ENCODE measurements at places on chromosomes 3 and 15.

DNA sequence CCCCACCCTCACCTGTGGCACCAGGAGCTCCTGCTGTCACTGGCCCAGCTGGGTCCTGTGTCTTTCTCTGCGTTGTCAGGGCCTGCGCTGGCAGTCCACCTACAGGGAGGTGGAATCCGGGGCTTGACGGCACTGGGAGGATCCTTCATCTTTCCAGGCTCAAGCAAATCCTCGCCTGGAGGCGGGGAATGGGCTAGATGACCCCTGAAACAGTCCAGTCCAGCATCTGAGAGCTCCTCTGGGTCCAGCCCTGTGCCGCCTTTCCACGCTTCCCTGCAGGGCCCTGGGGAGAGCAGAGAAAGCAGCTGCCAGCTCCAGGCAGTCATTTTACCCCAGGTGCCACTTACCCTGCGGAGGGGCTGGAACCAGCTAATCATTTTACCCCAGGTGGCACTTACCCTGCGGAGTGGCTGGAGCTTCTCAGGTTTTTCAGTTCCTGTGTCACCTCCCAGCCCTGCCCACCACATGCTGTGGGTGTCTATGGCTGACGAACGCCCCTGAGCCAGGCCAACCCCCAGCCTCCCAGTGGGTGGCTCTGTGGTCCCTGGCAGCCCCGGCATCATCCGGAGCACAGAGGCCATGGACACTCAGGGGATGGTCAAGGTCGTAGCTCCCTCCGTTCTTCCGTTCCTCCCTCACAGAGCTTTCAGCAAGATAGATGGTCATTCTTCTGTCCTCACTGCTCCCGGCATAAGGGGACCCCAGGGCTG, 17.9 kb upstream of the ADIPOQ start:
- peak; percentile 20 for DNase-seq

- DNase-seq, result no peak
These were observed 59.7 kb downstream of the LRIG1 start for GRCh38 chr3:66441129-66441528.

- DNase-seq, result no peak
These were observed 393.7 kb upstream of the C2CD4B start for GRCh38 chr15:62558640-62559380.

- no peak for DNase-seq
These were observed 120.8 kb upstream of the RAP2B start for GRCh38 chr3:153041181-153041580.

DNA sequence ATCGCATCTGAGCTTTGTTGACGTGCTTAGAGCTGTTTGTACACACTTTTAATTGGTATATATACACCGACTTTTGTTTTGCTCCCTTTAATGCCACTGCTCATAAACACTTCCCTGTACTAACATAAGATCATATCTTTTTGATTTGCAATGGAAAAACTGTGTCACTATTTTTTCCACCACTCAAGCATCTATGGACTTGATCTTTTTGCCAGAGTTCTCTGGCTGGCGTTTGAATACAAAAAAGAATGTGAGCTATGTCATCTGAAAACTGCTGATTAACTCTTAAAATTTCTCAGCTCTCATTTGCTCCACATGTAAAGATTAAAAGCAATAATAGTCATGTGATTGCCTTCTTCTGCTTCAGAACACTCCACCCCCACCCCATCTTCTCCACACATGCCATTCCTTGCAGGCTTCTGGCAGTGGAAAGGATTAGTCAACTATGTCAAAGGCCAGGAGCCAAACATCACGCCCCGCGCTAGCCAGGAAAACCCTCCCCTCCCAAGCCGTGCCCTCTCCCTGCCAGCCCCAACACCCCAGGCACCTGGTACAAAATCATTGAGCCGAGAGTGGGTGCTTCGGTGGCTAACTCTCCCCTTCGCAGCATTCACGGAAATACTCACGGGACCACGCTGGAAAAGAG, 123.4 kb upstream of the MEF2A start:
- no peak for DNase-seq

DNA sequence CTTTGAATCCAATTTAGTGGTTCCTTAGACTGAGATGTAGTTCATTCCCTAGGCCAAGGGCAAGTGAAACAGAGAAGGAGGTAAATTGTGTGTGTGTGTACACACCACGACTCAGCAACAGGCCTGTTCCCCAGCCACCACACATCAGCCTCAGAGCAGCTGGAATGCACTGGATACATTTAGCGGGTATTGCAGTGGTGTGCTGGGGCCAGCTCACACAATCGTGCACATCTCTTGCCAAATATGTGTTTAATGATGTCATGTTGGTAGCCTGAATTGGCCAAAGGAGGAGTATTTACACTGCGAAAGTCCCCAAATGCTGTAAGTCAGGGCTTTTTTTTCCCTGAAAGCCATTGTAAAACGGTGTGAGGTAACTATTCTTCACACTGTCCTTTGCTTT, 82.3 kb downstream of the RBPMS2 start:
- no peak for DNase-seq

- no peak for DNase-seq
These were observed 90.0 kb upstream of the SPATA12 start for GRCh38 chr3:56970461-56970879.

GRCh38 chr15:101269479-101270223, 7.6 kb downstream of the SELENOS start:
- no peak for DNase-seq

DNA sequence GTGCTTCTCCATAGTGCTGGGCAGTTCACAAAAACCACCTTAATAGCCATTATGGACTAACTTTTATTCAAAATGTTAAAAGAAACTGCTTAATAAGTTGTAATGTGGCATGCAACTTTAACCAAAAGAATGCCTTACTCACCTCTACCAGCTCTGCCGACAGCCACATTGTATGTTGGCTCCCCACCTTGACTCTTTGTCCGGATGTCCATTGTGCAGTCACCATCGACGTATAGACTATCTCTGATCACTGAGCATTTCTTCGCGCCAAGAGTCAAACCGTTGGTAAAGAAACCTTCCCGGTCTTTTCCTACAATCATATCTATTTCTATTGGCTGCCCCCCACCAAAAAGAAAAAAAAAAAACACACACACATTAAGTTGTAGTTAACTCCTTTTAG, 2.5 kb downstream of the PFN2 start:
- DNase-seq, result no peak

- DNase-seq, result no peak
These were observed 1.8 kb downstream of the BCL6 start for GRCh38 chr3:187743195-187744141.

- peak; percentile 18 for DNase-seq
These were observed 102.3 kb downstream of the MYRIP start for GRCh38 chr3:39911465-39912309.

GRCh38 chr3:125125821-125126245, 70.0 kb upstream of the HEG1 start:
- DNase-seq, result no peak

GRCh38 chr3:62688050-62688449, 187.2 kb downstream of the CADPS start:
- no peak for DNase-seq

- DNase-seq, result no peak
These were observed 37.9 kb downstream of the ANKDD1A start for GRCh38 chr15:64949383-64950186.

DNA sequence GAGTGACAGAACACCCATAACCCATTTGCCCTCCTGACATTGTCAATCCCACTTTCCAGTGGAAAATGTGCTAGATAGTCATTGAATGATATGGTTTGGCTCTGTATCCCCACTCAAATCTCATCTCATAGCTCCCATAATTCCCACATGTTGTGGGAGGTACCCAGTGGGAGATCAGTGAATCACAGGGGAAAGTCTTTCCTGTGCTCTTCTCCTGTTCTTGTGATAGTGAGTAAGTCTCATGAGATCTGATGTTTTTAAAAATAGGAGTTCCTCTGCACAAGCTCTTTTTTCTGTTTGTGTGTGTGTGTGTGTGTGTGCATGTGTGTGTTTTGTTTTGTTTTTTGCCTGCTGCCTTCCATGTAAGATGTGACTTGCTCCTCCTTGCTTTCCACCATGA, 191.7 kb downstream of the ARRDC4 start:
- DNase-seq, result no peak

- DNase-seq, result peak; percentile 87
These were observed 2.0 kb upstream of the SEMA3G start for GRCh38 chr3:52446631-52447511.

GRCh38 chr3:195219351-195220230, 51.4 kb downstream of the XXYLT1 start:
- DNase-seq, result no peak

DNA sequence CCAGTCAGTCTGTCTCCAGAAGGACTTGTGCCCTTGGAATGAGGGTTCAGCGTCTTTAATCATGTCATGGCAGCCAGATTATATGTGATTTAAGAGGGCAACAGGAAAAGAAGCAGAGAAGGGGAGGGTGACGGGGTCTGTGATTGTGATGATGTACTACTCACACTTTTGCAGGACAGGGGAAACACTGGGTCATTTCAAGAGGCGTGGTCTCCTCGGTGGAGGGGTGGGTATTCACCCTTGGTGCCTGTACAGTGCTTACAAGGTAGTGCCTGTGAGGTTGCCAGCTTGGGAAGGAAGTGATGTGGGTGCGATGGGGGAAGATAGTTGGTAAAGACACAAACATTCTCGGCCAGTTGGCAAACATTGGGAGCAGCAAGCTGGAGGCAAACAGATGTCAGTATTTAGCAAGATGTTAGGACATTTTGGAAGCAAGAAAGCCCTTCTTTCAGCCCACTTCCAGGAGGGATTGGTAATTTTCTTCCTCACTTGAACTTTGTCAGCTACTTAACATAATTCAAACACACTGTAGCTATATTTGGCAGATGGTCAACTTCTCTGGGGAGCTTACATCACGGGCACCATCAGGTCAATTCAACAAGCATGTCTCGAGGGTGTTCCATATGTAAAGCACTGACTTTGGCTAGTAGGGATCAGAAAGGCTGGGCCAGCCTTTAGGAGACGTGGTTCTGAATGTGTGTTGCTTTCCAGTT, 71.4 kb upstream of the ROPN1 start:
- no peak for DNase-seq

GRCh38 chr3:99211309-99211708, 309.8 kb upstream of the DCBLD2 start:
- no peak for DNase-seq

GRCh38 chr3:186969607-186970006, 39.3 kb downstream of the ST6GAL1 start:
- DNase-seq, result no peak

DNA sequence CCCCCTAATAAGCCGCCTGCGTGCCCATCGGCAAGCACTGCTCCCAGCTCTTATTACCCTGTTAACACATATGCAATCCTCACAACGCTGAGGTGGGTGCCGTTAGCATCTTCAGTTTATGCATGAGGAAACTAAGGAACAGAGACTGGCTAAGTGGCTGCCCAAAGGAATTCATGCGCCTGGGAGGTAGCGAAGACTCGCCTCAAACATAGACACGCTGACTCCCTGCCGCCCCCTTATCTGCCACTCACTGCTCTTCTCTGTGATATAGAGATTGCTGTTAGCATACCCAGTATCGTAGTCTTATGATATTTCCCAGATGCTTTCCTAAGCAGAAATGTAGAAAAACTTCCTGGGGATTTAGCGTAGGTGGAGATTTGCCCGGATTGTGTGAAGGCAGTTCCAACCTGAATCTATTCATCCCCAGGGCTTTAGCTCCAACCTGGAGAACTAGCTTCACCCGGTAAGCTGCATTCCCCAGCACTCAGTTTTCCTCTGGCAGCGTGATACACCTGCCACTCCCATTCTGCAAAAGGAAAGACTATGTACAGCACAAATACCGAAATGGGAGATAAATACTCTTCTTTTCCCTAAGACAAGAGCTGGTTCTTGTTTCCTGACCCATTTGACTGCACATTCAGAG, 23.7 kb upstream of the CD47 start:
- no peak for DNase-seq

DNA sequence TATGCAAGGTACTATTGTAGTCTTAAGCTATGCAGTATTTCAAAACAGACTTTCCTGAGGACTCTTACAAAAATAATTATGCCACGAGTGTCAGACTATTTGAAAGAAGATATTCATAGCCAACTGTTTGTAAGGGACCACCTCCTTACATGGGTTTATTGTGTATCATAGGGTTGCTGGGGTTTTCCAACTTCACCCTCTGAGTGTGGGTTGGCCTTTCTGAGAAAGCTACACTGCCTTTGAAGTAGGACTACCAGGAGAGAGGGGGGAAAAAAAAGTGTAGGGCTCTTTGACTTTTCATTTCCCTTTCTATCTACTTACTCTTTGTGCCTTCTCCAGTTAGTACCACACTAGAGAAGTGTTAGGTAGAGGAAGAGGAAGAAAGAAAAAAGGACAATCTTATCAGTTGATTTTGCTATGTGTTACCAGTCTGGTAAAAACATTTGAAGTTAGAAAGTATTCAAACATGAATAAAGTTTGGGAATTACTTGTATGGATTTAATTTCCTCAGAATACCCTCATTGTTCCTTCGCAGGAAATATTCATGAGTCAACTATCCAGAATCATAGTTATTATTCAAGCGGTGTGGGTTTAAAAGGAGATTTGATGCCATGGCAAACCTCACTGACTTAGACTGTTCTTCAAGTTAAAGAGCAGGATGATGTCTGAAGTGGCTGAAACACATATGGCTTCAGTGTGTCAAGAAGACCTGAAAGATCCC, 329.3 kb upstream of the THBS1 start:
- DNase-seq, result no peak

DNA sequence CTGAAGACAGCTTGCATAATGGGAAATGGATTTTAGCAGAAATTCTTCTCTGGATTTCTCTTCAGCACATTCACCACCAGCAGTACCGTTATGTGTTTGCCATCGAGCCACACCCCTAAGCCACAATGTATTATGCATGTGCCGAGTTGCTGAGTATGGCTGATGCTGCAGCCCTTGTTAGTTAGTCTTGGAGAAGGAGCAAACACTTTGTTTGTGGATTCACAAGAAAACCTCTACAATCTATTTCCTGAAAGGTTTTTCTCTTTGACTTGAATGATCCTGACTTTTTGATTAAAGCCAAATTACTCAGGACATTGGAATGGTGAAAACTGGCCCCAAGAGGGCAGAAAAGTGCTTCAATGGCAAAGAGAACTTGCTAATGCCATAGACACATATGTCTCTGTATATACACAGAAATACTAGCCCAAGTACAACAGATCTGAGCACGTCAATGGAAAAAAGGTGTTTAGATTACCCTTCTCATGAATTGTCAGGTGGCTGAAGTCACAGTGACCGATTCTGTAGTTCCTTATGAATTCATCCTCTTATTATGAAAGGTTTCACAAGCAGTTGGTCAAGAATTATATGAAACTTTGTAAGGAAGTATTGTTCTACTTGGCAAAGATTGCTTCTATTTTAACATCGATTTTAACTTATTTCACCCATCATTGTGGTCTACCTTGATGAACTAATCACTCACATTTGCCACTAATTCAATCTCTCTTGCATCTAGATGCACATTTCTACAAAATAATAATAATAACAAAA, 103.0 kb downstream of the P3H2 start:
- DNase-seq, result no peak

- DNase-seq, result no peak
These were observed 92.8 kb downstream of the CCNL1 start for GRCh38 chr3:157067114-157067513.
